ENCODE measurements at places on chromosomes 5 and 9. TPM values are rescaled to one million over a fixed set of nuclear protein-coding genes. Genes with fewer than 3 reads are reported as not detected.

Gene SCGB3A2
- not detected for total RNA-seq

Gene ANKH
- 40.1 TPM for total RNA-seq

Gene SPTLC1
- total RNA-seq: 112 TPM

Gene FBP2
- total RNA-seq: not detected

Gene TPPP
- 0.11 TPM for total RNA-seq

Gene SLC45A2
- total RNA-seq: 0.11 TPM

Gene EGFL7
- total RNA-seq: 364 TPM

Gene CLTB
- 82.7 TPM for total RNA-seq

Gene PPP3R2
- total RNA-seq: not detected

Gene MUSK
- total RNA-seq: not detected

Gene ABO
- 0.43 TPM for total RNA-seq

Gene FABP6
- not detected for total RNA-seq

Gene PSD2
- 0.09 TPM for total RNA-seq
